ENCODE measurements at places on chromosomes 2 and 18. TPM values are rescaled to one million over a fixed set of nuclear protein-coding genes. Genes with fewer than 3 reads are reported as not detected.

GRCh38 chr2:12587729-12588522, 128.8 kb upstream of the TRIB2 start:
- no peak for DNase-seq

DNA sequence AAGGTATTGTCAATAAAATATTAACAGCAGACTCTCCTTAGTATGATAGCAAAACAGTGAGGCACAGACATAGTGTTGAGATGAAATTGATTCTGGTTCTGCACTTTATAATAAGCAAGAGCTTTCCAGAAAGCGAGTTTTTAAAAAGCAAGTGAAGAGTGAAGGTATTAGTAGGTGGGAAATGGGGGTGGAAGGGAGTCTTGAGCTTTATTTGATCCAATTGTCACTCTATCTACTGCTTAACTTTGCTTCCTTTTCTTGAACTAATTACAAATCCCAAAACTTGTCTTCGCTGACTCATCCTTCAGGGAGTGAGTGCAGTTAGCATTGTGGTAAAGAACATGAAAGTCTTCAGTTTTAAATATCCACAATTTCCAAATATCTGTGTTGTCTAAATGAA, 120.6 kb upstream of the BOD1L2 start:
- DNase-seq: no peak

The SCYGR4 gene
- total RNA-seq: not detected

The PROKR1 gene
- not detected for total RNA-seq

- DNase-seq: peak; percentile 89
Measured at GRCh38 chr2:201158111-201158929, 24.6 kb upstream of the CASP10 start.

GRCh38 chr2:96359866-96360265, 24.3 kb downstream of the NCAPH start:
- no peak for DNase-seq

DNA sequence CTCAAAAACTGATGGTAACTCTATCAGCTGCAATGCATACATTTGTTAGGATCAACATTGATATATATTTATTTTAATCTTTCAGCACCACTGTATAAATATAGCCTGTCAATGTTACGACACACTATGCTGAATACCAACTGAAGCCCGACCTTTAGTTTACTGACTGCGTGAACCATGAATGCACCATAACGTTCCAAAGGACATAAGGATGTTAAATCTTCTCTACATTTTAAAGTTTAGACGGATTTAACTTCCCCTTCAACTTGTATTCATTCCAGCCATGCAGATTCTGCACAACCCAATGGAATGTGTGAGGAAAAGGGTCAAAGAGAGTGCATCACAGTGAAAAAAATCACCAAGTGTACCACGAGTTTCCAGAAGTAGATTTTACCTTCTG, 489.5 kb downstream of the IRS1 start:
- no peak for DNase-seq

The HMSD gene
- not detected for total RNA-seq

The ALLC gene
- not detected for total RNA-seq

- DNase-seq: no peak
Measured at GRCh38 chr2:219496247-219496824, 2.4 kb upstream of the GMPPA start.

The TCF4 gene
- 37.3 TPM for total RNA-seq

GRCh38 chr2:105734762-105735538, 9.8 kb upstream of the NCK2 start:
- no peak for DNase-seq

DNA sequence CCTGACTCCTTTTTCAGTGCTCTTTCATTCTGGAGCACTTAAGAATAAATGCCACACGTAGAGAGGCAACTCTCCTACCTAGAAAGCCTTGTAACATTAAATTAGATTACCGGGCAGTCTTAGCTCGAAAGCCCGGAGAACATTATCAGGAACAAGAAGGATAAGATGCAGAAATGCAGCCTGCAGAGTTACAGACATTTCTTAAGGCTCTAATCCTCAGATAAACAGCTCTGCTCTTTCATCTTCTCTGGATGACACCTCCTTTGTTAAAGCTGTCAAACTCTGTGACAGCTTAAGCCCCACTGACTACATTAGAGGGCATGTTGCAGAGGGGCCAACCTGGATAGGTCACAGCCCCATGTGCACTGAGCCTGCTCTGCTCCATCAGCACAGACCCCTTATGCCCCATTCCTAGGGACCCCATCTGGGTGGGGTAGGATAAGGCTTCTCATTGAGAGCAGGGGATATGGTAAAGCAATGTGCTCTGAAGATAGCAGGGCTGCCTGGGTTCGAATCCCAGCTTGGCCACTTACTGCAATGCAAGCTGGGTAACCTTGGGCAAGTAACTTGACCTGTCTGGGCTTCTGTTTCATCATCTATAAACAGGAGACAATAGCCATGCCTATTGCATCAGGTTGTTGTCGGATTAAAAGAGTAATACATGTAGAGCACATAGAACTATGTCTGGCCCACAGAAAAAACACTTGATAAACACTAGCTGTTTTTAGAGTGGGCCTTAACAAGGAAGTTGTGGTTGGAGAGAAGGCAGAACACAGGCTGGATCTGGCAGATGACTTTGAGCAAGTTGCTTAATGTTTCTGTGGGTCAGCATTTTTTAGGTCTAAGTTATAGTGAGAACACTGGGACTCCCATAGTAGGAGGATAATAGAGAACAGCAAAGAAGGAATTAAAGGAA, 111.4 kb downstream of the THNSL2 start:
- DNase-seq: no peak

GRCh38 chr18:63142594-63143225, 176.9 kb downstream of the BCL2 start:
- no peak for DNase-seq

- DNase-seq: peak; percentile 71
Measured at GRCh38 chr18:830315-830901, 18.4 kb upstream of the YES1 start.

DNA sequence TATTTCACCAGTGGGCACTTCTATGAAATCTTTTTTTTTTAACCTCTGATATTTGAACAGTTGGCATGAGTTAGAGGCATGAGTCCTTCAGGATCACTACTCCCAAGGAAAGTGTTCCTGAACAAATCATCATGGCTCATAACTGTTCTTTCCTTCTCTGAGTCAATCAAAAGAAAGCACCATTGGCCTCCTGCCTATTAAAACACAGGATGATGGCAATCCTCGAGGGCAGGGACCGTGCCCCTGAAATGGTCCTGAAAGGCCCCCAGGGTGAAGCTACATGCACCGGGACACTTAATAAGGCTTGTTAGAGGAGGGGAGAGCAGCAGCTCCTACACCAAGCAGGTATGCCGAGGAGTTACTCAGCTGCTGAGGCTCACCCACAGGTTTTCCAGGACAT, 43.5 kb downstream of the SLC14A2 start:
- no peak for DNase-seq

DNA sequence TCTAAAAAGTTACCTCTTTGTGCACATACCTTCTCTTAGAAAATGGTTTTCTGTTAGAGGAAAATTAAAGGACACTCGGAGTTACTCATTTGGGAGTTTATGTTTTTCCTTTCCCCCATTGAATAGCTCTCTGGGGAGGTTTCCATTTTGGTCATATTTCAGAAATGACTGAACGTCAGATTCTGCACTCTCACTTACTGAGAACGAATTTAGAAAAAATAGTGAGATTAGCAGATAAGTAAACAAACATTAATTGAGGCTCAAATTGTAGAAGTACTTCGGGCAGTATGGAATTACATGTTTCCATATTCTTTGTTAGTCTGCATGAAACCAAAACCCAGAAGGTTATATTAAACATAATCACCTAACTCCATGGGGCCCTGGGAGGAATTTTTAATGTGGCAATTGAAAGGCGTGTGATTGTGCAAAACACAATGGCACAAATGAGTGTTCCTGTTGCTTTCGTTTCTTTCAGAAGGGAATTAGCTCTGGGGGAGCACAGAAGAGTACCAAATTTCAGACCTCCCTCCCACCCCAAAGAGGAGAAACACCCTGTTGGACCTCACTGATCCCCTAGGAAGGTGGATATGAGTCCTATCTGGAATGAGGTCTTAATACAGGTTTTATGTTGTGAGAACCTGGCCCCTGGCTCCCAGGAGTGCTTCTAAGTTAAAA, 212.3 kb downstream of the BCL2 start:
- no peak for DNase-seq

The ANKRD30BL gene
- total RNA-seq: not detected

DNA sequence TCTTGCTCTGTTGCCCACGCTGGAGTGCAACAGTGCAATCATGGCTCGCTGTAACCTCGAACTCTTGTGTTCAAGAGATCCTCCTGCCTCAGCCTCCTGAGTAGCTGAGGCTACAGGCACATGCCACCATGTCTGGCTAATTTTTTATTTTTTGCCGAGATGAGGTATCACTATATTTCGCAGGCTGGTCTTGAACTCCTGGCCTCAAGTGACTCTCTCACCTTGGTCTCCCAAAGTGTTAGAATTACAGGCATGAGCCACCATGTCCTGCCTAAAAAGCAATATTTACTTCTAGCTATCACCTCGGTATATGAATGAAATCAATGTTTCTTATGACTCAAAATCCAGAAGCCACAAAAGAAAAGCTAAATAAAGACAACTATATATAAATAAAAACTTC, 2.2 kb downstream of the BUB1 start:
- DNase-seq: no peak

All from SJCRH30 (cell line).